Pulmonary artery endothelial cell (primary cell): ENCODE measurements at places on chromosomes 2 and 18.

DNA sequence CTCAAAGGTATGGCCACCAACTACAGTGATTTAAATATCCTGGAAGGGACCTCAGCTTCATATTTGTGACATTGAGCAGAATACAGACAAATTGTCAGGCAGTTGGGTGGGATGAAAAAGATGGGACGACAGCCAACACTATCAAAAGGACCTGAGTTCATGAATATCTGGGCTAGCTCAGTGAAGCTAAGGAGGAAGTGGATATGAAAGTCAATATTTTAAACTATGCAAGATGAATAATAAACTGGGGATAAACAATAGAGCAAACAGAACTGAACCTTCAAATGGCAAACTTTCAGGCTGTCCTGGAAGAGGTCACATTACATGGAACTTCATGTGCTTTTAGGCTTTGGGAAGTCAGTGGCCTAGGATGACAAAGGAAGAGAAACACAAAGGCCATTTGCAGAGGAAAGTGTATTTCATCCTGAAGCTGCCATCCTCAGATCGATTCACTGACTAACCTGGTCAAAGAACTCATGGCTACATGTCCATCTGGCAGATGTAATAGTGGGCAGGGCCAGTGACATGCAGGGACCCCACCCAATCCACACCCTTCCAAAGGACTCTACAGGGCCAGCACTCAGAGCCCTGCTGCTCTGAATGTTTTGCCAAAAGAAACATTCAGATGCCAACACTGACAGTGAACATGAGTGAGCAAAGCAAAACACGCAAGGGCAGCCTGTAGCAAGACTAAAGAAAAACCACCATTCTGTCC lies 175.7 kb downstream of the ETAA1 start:
- DNase-seq, result no peak

DNA sequence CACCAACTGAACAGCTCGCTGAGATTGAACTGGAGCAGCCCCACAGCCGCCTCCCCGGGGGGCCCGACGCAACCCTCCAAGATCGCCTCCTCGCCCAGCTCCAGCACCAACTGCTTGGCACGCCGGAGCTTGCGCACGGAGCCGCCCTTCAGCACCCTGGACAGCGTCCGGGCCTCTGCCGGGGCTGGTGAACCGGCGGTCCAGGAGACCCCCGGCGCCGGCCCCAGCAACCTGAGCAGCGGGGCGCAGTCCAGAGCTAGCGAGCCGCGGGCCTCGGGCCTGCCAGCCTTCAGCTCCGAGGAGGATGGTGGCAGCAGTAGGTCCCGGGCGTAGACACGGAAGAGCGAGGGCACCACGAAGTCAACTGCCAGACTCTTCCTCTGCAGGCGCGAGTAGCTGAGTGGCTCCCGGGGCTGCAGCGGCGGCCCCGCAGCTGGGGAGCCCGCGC lies 1.2 kb downstream of the ALK start:
- no peak for DNase-seq

GRCh38 chr2:59899692-59900091 lies 653.8 kb downstream of the BCL11A start:
- DNase-seq, result no peak

DNA sequence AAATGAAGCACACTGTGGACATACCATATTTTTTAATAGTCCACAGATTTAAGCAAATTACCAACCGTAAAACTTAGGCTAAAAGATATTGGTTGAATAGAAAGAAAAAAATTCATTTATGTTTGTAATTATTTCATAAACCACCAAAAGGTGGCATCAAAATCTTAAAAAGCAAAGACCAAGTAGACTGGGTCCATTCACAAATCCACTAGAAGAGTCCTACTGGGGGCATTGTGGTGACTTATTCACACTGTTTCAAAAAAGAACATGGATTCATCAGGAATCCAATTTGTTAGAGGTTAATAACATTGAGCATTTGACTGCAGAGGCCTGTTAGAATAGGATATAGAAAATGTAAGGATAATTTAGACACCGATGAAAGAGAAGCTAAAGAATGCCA lies 194.9 kb upstream of the KYNU start:
- DNase-seq, result no peak

DNA sequence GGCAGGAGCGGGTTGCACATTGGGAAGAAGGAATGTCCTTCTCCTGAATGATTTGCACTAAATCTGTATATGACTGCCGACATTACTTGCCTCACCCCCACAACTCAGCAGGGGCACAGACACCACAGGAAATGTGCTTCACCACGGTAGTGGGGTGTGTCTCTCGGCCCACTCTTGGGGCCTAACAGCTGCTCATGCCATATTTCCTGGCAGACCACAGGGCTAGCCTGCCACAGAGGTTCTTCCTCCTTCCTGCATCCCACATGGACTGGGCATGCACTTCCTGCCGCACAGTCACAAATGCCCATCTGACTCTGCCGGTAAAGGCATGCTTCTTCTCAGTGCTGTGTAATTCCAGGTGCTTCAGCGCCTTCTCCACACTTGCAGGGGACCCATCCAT lies 10.3 kb upstream of the PAPOLG start:
- DNase-seq, result no peak

DNA sequence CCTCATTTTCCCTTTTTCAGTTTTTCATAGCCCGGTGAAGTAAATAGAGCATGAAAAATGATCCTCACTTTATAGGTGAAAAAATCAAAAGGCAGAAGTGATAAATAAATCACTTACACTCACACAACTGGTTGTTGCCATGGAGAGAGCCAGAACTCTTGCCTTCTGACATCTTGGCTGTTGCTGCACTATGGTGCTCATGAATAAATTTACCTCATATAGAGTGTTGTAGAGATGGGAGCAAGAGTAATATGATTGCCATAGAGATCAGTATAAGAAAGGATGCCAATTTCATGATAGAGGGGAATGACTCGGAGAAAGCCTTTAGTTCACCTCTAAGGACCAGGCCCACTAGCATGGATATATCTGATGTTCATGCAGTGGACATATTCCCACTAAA lies 82.5 kb upstream of the TMEM178A start:
- DNase-seq, result no peak

DNA sequence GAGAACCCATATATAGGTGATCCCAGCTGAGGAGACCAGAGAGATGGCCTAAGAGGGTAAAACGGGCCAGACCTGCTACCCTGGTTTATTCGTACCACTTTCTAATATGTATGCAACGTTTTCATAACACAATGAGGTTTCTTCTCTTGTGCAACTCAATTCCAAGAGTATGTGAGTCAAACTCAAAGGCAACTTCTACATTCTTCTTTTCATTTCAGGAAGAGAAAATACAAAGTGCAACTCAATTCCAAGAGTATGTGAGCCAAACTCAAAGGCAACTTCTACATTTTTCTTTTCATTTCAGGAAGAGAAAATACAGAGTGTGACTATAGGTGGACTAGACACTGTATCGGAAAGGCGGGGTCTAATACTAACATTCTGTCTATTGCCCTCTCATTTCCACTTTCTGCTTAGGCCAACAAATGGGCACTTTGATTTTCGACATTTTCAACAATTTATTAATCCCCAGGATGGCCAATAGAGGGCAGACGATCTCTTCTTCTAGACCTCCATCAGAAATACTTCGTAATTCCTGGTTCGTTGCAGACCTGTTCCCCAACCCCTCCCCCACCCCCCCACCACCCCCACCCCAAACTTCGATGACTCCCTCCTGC lies 3.7 kb upstream of the CRIM1 start:
- no peak for DNase-seq

- DNase-seq, result no peak
These were observed 24.7 kb downstream of the PAPOLG start for GRCh38 chr2:60780721-60781120.

- no peak for DNase-seq
These were observed 9.8 kb downstream of the NR4A2 start for GRCh38 chr2:156322686-156323231.

DNA sequence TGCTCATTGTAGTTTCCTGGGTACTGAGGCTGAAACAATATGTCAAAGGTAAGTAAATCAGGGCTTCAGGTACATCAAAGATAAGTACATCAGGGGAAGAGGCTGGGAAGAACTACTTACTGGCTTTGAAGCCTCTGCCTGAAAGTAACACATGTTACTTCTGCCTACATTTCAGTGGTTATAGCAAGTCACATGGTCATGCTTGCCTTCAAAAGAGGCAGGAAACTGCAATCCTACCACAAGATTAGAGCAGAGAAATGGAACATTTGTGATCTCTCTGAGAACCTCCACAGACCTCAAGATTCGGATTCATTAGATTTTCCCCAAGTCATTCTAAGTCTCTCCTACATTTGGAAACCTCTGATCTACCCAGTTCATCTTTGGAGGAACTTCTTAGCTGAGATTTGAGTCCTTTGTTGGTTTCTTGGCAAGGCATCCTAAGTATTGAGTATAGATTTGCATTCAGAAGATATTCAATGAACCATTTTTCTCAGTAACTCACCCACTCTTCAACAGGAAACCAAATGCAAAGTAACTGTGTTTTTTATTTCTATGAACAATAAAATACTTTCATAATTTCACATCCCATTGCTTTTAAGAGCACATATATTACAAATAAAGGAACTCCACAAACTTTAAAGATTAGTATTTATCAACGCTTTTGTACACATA lies 48.5 kb upstream of the CCDC195 start:
- DNase-seq, result no peak

- DNase-seq, result no peak
These were observed 215.7 kb downstream of the TPGS2 start for GRCh38 chr18:36613069-36613468.

DNA sequence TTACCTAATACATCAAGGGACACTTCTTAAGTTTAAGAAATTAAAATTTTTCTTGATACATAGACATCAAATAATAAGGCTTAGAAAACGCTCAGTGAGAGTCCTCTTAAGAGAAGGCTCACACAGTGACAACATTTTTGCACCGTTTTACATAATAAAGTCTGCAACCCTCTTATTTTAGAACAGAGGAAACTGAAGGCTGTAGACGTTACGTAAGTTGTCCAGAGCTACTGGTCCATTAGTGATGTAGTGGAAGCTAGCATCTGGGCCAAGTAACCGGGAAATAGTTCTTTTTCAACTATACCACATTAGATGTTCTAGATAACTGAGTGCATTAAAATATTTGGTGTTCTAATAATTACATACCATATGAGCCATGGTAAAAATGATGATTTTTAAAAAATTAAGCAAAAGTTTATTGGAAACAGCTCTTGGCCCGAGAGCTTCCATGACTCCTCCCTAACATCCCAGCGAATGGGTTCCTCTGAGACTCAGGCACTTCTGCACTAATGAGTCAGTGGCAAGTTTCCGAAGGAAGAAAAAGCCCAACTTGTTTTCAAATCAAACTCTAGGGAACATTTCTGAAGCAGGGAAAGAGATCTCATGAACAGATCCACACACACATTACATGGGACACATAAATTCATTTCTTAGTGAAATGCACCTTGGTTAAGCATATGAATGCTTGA lies 232.6 kb upstream of the PXDN start:
- no peak for DNase-seq

DNA sequence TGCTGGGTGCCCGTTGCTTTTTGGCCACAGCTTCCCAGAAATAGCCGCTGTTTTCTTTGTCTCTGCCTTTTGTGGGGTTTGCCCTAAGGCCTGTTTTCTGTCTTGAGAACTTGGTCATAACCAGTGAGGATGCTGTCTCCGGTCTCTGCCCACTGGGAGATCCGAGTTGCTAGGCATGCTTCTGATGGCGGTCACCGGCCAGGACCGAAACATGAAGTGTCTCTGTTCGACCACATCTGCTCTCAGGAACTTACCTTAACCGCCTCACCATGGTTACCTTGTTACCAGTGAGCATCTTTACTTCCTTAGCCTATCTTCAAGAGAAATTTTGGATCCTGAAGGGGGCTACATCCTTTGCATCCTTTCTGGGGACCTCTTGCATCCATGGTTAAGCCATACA lies 91.9 kb downstream of the RTP5 start:
- no peak for DNase-seq

- DNase-seq, result no peak
These were observed 34.3 kb upstream of the ATP6V1B1 start for GRCh38 chr2:70901227-70902066.

DNA sequence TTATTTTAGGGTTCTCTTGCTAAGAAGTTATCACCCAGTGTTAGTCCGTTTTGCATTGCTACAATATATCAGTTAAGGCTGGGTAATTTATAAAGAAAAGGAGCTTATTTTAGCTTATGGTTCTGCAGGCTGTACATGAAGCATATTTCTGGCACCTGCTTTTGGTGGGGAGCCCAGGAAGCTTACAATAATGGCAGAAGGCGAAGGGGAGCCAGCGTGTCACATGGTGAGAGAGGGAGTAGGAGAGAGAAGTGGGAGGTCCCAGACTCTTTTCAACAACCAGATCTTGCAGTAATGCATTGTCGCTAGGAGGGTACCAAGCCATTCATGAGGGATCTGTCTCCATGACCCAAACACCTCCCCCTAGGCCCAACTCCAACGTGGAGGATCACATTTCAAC lies 688.8 kb upstream of the PIK3C3 start:
- DNase-seq, result no peak

DNA sequence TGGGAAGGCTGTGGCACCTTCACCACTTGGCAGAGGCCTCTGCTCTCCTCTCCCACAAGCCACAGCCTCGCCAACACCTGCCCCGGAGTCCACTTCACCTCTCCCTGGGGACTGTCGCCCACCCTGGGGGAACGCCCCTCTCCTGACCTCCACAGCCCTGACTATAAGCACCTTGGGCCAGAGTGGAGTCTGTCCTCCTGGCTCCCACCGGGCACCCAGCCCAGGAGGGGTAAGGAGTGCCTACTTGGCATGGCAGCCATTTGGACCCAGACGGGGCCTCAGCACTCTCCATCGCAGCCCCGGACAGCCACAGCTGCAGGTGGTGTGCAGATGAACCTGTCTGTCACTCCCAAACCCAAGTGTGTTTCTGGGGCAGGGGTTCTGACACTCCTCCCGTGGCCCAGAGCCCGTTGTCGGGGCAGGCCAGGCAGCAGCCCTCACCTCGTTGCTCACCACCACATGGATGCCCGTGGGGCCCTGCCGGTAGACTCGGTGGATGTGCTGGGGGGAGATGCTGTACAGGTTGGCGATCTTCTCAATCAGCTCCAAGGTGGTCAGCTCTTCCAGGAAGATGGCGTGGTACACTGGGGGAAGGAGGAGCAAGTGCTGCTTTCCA lies 53.5 kb downstream of the TFCP2L1 start:
- no peak for DNase-seq

- no peak for DNase-seq
These were observed 16.7 kb downstream of the PSMD14 start for GRCh38 chr2:161324876-161325275.

DNA sequence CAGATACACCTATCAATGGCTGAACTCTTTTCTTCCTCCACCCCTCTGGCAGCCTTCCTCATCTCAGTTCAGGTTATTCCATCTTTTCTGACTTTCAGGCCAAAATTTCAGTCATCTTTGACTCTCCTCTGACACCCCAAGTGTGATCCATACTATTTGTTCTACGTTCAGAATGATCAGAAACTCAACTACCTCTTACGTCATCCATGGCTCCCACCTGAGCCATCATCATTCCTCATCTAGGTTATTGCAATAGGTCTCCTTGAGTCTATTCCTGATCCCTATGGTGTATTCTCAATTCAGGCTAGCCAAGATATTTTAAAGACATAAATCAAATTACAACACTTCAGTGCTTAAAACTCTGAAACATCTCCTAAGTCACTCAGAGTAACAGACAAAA lies 589.7 kb downstream of the ERBB4 start:
- DNase-seq, result no peak

GRCh38 chr2:172726172-172726735 lies 9.4 kb upstream of the RAPGEF4 start:
- DNase-seq, result no peak

GRCh38 chr18:13909141-13909940 lies 6.0 kb downstream of the MC2R start:
- no peak for DNase-seq

GRCh38 chr2:94997981-94998930 lies 27.3 kb upstream of the MAL start:
- DNase-seq, result no peak
